ENCODE measurements at places on chromosomes 12 and 14. TPM values are rescaled to one million over a fixed set of nuclear protein-coding genes. Genes with fewer than 3 reads are reported as not detected.

GRCh38 chr14:92900660-92901059 lies 22.3 kb upstream of the CHGA start:
- DNase-seq, result no peak

- DNase-seq, result no peak
Observed at GRCh38 chr14:91078095-91078737, 17.8 kb upstream of the RPS6KA5 start.

DNA sequence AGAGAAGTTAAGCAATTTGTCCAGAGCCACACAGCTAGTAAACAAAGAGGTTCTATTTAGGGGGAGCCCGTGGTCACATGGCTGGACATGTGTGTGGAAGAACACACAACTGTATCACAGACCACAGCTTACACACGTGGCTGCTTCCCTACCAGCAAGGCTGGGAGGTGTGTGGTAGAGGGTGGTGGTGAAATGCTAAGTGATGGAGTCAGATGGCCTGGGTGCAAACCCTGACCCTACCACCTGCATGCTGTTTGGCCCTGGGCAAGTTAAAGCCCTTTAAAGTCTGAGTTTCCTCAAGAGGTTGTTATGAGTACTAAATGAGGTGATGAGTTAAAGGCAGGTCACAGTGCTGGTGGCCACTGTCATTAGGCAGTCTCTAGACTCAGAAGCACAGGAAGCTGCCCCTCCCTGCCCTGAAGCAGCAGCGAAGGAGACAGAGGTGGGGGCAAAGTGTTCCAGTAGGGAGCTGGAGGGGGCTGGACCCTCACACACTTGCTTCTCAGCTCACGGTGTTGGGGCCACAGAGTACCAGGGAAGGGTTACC lies 64.2 kb downstream of the ERH start:
- no peak for DNase-seq

DNA sequence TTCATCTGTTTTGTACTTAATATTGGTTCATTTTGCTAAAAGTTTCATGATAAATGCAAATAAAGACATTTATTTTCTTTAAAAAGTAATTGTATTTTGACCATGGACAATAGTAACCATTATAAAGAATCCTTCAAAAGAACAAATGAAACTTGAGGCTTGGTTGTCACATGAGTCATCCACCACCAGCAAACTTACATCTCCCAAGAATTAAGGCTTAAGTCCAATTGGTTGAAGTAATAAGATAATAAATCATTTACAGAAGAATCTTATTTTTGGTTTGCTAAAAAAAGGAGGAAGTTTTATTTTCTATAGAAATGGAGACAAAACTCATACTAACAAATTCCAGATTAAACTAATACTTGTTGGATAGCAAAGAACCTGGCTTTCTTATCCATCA lies 84.8 kb upstream of the KITLG start:
- DNase-seq, result no peak

Gene CYP27B1
- 0.49 TPM for total RNA-seq

Gene NOVA1
- total RNA-seq, result 3.8 TPM

Gene STX2
- total RNA-seq, result 15.9 TPM
